SW480 (cell line): ENCODE measurements at places on chromosomes 13 and 19.

GRCh38 chr19:15926484-15926883 lies 7.8 kb downstream of the CYP4F11 start:
- DNase-seq = no peak

DNA sequence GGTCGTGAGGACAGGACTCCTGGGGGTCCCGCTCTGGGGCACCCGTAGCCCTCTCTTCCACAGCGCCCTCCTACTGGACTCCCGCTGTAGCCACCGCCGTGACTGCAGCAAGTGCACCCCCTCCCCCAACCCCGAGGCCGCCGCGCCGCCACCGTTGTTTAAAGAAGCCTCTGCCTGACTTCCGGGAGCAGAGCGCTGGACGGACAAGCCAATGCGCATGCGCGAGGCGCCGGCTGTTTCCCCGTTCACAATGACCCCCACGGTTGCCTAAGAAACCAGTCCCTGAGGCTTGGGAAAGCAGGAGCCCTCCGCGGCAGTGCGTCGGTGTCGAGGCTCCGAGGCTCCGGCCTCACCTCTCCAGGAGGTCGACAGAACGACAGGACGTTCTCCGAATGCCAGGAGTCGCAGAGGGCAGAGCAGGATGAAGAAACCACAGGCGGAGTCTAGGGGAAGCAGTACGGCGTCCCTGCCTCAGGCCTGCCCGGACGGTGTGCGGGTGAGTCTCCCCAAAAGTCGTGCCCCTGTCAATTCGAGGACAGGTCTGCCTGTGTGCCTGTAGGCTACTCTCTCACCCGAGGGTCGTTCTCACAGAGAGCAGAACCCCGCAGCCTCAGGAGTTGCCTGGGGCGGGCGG lies 70.5 kb upstream of the ZNF420 start:
- DNase-seq = no peak

GRCh38 chr13:60358453-60358852 lies 38.6 kb upstream of the TDRD3 start:
- no peak for DNase-seq

- no peak for DNase-seq
These were observed 9.0 kb downstream of the ARHGAP45 start for GRCh38 chr19:1076046-1076386.

DNA sequence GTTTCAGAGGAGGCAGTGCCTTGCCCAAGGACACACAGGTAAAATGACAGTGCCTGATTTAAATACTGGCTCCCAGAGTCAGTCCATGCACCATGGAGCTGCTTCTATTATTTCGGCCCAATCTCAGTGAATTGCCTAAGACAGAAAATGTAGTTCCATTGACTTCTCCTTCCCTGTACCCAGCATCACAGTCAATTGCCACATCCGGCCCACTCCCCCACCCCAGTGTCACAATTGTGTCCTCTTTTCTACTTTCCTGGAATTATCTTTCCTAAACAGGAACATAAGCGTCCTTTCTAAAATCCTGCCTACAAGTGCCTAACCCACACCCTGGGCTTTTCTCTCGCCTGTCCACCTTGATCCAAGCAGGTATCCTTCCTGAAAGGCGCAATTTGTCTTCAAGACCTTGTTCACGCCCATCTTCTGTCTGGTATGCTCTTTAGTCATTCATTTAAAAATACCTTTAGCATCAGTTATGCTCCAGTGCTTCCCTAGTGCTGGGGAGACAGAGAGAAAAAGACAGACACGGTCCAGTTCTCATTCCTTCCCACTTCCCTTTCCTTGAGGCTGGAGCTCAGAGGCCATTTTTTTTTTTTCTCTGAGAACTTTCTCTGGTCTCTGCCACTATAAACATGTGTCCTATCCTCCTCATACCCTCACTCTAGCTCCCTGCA lies 411.4 kb downstream of the LIG4 start:
- no peak for DNase-seq

- no peak for DNase-seq
These were observed 1.3 kb downstream of the GADD45B start for GRCh38 chr19:2477141-2477710.

DNA sequence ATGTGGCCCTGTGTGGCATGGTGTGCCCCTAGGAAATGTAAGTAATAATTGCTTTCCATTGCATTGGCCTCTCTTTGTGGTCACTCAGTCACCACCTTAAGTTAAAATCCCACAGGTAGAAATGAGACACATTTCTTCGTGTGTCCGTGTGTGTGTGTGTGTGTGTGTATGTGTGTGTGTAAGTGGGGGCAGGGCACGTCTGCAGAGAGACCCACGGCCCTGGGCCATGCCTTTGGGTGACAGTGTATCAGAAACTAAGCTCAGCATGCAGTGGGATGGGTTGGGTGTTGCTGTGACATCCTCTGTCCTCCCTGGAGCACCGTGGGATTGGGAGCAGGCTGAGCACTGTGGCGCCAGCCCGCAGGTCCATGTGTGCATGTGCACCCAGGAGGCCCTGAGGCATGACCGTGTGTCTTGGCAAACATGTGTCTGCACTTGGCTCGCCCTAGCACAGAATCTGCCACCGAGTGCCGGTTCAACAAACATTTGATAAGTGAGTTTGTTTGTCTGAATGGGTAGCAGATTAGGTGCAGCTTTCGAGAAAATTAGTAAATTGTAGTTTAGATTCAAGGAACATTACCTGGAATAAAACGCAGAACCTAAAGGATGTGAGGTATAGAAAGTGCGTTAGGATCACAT lies 91.8 kb downstream of the WTIP start:
- no peak for DNase-seq

DNA sequence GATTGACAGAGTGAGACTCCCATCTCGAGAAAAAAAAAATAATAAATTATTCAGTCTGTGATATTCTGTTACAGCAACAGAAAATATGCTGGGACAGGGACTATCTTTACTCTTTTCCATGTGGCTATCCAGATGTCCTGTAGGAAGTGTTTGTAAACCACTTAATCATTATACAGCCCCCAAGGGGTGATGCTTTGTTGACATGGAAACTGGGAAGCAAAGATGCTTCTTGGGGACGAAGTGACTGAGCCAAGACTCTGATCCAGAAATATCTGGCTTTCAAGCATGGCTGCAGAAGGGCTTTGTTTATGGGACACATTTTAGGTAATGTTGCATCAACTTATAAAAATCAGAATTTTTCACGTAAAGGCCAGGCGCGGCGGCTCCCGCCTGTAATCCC lies 5.4 kb downstream of the ZNF8 start:
- no peak for DNase-seq

GRCh38 chr19:14203177-14203576 lies 2.8 kb downstream of the ADGRL1 start:
- no peak for DNase-seq

DNA sequence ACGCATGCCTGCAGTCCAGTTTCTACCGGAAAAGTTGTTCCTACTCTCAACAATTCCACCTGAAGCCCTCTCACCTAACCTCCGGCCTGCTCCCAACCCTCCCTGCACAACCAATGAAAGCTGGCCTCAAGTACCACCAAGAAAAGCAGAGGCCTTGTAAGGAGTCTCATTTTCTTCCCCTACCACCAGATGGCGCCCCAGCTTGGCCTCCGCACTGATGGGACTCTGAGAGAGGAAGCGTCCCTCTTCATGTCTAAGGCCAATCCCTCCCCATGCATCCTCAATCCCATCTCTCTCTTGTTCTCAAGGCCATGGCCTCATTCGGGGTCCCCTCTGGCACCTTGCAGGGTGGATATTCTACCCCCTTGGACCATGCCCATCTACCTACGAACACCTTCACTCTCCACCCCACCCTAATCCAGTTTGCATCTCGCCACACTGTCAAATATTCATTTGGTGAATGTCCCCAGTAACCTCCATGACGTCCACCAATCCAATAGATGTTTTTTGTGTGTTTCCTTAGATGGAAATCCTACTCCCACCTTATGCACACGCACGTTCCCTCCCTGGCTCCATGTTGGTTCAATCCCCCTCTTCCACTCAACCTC lies 412.8 kb downstream of the ZNF536 start:
- DNase-seq = peak; percentile 44

DNA sequence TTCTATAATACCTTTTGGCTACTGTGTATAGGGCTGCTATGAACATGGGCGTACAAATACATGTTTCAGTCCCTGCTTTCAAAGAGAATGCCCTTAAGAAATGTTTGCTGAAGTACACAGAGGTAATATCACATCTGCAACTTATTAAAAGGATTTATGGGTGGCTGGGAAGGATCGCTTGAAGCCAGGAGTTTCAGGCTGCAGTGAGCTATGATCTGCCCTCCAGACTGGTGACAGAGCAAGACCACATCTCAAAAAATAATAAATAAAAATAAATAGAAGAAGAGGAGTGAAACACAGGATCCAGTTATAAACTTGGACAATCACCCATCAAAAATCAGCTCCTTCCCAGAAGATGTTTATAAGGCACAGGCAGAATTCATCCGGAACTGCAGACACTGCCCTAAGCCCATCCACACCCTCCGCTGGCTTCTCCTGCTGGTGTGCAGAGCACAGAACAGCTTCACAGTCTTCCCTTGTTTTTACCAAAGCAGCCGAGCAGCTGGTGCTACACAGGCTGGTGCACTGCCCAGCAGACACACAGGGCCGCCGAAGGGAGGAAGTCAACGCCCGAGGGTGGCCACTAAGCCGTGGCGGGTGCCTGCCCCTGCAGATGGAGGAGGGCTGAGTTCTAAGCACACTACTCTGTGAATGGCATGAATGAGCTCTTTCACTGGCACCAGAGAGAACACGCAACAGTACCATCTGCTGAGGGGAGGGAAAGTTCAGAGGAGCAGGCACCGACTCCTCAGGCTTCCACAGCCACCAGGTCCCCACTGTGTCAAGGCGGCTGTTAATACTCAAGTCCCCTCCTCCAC lies 44.0 kb downstream of the BRD4 start:
- peak; percentile 79 for DNase-seq

GRCh38 chr13:97255515-97256021 lies 33.4 kb downstream of the MBNL2 start:
- DNase-seq = no peak

DNA sequence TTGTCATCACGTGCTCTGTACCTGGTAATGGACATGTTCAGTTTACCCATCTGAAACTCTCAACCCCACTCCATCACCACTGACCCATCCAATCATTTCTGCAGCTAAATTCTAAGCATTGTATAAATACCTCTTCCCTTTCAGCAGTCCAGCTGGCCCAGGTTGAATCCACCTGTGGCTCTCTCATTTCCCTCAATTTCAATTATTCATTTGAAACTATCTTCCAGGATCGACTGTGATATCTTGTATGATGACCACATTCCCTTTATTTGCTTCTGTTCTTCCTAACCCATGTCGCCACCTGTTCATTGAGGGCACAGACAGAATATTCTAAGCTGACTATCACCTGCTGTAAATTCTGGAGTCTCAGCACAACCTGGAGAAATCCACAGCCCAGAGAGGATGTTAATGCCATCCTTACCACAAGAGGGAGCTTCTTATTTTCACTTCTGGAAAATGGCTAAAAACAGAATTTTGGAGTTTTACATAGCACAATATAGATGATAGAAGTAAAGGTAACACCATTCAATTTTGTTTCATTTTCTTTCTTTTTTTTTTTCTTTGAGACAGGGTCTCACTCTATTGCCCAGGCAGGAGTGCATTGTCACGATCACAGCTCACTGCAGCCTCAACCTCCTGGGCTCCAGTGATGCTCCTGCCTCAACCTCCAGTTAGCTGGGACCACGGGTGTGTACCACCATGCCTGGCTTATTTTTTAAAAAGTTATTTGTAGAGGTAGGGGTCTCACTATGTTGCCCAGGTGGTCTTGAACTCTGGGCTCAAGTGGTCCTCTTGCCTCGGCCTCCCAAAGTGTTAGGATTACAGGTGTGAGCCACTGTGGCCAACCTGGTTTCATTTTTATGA lies 38.6 kb downstream of the ZNF823 start:
- peak; percentile 39 for DNase-seq

DNA sequence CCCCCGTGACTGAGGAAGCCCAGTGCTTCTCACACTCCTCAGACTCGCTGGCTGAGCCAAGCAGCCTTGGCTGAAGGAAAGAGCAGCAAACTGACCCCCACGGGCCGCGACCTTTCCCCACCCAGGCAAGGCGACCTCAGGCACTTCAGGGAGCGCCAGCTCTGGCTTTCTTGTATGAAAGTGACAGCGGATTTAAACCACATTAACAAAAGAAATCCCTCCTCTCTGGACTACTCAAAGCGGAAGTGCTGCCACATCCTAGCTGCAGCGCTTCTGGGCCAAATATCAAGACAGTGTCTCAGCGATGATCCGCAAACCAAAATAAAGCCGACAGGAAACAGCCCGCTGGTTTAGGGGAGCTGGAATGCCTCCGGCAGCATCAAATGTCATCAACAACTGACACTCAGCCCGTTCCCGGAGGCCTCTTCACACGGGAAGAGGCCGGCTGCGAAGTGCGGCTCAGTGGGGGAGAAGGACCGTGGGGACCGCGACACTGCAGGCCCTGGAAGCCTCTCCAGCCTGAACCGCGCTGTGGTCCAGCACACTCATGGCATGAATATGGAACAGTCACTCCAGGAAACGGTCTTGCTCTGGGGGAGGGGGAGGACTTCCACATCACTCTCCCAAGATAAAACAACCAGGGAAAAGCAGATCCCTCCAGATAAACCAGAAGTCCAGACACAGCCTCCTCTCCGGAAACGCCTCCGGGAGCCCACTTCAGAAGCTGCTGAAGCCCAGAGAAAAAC lies 1.4 kb downstream of the RASA3 start:
- DNase-seq = peak; percentile 83

DNA sequence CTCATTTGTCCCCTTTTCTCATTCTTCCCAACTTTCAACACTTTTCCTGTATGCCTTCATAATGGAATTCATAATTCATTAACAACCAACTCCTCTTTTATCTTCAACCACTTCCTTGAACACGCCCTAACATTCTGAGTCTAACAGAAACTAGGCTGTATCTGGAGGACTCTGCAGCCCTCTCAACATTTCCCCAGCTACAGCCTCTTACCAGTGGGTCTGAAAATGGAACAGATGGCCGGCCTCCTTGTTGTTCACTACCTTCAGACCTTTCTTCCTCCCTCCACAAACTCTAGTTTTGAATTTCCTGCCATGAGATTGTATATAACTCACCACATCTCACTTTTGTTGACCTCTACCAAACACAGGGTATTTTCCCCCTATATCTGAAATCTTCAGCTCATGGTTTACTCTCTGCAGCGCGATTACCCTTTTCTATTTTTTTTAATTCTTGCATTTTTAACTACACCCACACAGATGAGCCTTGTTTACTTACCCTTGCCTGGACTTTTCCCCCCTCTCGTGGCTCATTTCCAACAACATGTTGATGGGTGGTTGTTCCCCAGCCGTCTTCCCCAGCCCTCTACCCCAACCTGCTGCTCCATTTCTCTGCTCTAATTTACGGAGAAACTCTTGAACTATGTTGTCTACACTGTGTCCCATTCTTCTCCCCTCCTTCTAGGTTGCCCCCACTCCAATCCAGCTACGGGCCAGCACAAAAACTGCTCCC lies 846 bp downstream of the ZNF790 start:
- no peak for DNase-seq

GRCh38 chr19:3146677-3147100 lies 10.9 kb downstream of the GNA15 start:
- DNase-seq = no peak
